Left colon (tissue), 2 donors: ENCODE measurements at places on chromosomes 16 and 17. TPM values are rescaled to one million over a fixed set of nuclear protein-coding genes. Genes with fewer than 3 reads are reported as not detected.

DNA sequence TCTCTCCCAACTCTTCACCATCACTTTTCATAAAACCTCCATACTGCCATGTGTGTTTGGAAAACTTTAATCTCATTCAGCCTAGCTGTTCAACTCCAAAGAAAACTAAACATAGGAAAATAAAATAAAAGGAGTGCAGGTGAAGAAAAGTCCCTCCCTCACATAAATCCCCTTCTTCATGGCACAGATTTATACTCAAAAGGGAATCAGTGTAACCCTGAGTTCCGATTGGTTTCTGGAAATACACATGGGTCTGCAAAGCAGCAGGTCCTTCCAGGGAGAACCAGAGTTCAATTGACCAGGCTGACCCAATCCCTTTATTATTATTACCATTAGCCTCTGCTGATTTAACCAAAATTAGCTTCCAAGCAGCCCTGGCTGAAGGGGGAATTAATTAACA lies 8.9 kb upstream of the HOXB2 start:
- no peak for DNase-seq

- no peak for DNase-seq
Observed at GRCh38 chr17:47352848-47353247, 29.1 kb downstream of the EFCAB13 start.

DNA sequence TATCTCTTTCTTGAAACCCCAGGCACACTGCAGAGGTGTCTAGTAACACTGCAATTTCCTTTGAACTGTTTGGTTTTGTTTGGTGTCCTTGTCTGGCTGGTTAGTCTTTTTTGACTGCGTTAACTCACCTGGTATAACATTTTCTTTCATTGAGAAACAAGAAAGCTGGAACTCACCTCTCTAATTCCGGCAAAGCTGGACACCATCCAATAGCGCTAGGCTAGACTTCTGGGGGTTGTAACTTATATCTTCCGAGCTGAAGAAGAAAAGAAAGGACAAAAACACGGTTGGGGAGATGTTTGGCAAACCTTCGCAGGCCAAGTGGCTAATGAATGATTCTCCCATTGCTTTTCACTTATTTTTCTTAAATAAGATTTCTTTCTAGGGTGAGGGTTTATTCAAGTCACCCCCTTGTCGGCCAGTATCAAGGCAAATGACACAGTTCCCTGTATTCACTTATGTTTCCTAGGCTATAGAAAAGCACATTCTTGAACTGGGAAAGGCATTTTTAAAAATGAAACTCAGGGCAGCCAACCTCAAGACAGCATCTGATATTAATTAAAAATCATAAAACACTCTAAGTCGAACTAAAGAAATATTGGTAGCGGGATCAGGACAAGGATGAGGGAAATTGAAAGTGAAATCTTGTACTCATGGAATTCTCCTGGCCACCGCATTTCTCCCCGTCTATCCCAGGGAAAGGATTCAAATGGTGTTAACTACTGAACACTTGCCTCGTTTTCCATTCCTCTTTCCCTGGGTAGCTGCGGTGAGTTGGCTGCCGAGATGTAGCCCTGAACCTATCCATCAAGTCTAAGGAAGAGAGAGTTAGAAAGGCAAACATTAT lies 95.9 kb upstream of the ZFHX3 start:
- DNase-seq: no peak

GRCh38 chr17:74599023-74599399 lies 6.9 kb upstream of the CD300LD start:
- DNase-seq: no peak

DNA sequence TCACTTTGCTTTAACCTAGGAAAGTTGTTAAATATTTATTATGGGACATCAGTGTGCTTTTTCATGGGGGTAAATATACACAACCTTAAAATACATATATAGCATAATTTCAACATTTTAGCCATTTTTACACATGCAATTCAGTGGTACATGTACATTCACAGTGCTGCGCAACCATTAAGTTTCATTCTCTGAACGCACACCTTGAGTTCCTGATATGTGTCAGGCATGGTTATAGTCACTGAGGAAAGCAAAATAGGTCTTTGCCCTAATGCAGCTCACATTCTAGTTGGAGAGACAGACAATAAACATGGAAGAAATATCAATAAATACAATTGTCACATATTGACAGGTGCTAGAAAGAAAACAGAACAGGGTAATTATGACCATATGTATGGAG lies 12.8 kb upstream of the CNEP1R1 start:
- DNase-seq: no peak

DNA sequence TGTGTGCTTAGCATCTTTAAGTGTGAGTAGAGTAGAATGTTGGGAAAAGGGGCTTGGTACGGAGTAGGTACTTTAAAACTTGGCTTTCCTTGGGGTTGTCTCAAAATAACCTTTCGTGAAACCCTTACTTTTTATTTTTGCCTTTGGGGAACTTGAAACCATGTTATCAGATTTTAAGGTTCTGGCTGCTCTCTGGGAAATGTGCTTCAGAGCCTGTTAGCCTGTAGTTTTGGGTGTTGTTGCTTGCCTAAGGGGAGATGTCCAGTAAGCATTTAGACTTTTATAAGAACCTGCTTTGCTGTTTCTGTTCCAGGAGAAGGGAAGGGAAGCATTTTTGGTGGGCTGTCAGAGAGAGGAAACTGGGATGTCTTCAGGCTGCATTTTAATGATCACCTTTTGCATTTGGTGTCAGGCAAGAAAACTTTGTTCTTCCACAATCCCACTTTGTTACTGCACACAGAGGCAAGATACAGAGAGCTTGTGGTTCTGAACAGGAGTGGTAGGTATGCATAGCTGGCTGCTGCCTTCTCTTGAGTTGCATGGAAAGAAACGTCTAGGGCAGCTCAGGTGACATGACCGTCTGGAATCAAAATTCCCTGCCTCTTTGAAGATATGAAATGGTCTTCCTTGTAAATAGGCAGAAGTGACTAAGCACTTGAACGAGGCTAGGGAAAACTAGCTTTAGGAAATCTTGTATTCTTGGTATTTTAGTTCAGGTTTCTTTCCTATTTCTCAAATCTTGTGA lies 1.7 kb downstream of the RABEP1 start:
- no peak for DNase-seq

DNA sequence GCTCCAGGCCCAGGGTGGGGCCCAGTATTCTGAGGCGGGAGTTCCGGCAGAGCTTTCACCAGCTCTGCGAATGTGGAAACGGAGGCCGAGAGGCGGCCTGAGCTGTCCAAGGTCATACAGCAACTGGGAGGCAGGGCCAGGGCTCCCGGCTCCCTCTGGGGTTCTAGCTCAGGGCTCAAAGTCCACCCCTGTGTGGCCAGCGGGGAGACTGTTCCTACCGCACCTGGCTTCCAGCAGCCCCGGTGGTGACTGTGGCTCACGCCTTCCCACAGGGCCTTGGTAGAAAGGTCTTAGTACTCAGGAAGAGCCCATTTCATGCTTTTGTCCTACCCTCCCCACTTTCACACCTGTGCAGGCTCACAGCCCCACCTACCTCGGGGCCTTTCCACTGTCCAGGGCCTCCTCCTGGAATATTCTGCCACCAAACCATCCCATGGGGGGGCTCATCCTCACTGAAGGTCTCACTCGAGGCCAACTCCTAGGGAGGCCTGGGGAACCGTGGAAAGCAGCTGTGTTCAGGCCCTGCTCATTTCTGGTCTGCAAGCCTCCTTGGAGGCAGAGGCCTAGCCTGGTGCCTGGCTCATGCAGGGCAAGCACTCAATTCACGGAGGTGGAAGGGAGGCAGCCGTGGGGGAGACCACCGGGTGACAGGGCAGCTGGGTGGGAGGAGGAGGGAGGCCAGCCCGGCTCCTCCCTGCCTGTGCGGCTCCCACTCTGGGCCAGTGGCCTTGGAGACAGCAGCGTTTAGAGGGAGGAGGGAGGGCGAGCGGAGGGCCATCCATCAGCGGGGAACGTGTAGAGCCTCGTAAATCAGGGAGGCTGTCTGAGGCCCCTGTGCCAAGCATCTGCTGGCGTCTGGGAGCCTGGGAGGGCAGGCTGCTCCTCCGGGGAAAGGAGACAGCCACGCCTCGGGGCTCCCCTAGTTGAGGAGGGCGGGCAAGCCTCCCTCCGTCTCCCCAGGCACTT lies 12.7 kb upstream of the DOC2B start:
- DNase-seq: no peak

GRCh38 chr16:71432906-71433305 lies 8.9 kb downstream of the TLE7 start:
- DNase-seq: no peak

GRCh38 chr16:82855471-82855870 lies 228.7 kb downstream of the CDH13 start:
- no peak for DNase-seq

- DNase-seq: peak; percentile 41
Observed at GRCh38 chr16:57186872-57187854, 1.0 kb downstream of the RSPRY1 start.

DNA sequence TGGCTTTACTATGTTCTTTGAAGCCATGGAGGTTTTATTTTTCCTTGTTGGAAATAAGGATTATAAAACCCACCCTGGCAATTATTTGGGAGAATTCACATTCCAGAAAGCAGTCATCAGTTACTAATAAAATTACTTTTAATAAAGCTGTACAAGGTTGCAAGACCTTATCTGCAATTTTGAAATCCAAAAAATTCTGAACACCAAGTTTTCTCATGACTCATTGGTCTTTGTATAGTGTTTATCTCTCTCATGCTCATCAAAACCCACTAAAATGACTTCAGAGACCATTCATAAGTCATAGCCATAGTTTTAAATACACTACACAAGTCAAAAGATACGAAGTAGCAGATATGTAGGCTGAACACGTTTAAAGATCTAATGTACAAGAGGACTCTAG lies 6.0 kb upstream of the KRT38 start:
- DNase-seq: no peak

DNA sequence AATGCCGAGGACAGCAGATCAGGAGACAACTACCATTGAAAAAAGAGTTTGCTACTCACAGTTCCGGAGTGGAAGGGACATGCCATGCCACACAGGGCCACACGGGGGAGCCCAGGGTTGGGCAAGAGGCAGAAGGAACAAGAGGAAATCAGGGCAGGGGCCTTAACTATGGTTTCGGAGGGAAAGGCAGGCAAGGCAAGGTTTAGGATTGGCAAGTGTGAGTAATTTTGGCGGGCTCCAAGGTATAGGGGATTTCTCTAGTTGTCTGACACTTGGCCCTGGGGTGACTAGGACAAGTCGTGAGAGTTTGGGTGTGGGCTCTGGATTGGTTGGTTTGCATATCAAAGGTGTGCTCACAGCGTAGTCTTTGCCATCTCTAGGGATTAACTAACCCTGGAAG lies 27.0 kb upstream of the NTN1 start:
- DNase-seq: peak; percentile 62

GRCh38 chr17:55734128-55734781 lies 11.6 kb upstream of the TMEM100 start:
- no peak for DNase-seq

DNA sequence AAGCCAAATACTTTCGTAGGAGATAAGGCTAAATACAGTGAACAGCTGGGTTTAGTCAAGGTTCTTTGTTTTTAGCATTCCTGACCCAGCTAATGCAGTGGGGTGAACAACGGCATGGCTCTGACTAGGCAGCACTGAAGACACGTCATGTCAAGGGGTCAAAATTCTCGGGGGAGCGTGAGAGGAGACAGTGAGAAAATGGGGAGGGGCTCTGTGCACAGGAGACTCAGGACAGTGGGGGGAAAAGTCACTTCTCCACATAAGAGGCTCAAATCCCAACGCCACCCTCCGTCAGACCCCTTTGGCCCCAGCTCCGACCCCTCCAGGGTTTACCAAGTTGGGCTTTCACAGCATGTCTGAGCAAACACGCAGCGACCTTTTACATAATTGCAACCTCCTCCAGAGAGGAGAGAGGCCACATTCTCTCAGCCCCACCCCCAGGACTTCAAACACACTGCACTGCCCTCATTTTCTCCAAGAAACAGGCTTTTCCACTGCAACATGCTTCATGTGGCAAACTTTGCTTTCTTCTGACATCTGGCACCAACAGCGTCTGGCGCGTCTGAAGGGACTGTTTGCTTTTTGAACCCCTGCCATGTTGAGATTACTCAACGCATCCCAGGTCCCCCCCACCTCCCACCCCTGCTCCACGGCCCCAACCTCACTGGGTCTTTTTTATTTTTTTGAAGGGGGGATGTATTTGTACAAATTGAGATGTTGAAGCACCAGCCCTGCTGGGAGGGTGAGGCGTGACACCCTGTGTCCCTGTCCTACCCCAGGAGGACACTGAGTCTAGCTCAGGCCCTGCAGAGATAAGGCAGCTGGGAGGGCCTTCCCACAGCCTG lies 30.0 kb downstream of the AXIN2 start:
- no peak for DNase-seq

DNA sequence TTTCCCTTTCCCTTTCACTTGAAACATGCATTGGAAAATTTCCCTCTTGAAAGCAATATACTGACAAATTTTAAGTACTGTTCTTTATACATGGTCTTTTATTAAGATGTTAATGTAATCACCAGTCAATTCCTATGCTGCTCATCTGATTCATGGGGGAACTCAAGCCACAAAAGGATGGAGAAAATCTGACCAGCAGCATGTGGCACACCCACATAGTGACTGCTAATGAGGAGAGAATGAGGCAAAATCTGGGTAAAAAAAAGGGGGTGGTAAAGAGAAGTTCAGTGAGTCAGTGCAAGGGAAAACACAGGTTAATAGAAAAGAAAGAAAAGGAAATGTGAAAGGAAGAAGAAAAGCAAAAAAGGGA lies 11.3 kb downstream of the RFFL start:
- DNase-seq: no peak

GRCh38 chr17:16881239-16881924 lies 90.5 kb downstream of the TNFRSF13B start:
- no peak for DNase-seq

DNA sequence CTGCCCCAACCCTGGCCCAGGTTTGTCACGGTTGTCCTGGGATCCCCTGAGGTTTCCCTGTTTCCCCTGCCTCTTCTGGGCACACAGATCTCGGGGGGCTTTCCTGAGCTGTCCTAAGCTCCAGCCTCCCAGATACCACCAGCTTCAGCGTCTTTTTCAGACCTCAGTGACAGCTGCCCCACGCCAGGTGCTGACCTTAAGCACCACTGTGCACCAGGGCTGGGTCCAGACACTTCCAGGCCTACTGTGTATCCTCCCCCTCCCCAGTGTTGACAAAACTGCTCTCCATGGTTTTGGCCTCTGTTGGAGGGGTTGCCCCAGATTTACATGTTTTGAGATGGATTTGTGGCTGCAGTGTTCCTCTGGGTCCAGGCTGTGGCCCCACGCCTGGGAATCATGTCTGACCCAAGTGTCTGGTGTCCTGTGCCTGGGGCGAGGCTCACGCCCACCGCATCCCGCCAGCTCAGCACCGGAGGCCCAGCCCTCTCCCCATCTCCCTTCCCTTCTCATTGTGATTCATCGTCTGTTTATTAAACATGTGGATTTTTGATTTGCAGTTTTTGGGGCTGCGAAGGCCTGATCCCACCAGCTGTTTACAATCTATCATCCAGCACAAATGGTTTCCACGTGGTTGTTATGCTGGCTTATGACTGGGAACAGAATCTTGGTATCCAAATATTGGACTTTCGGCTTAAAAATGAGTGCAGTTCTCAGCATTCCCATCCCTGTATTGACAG lies 82.1 kb downstream of the METRNL start:
- no peak for DNase-seq

- DNase-seq: no peak
Observed at GRCh38 chr16:19524616-19525384, 1.1 kb downstream of the CCP110 start.

Gene KRTAP2-3
- total RNA-seq: not detected

Gene BFAR
- 65.9 TPM for total RNA-seq

Gene MYH8
- total RNA-seq: not detected

Gene TMUB2
- 44.8 TPM for total RNA-seq

Gene CCL8
- total RNA-seq: not detected

Gene PKMYT1
- total RNA-seq: 12.6 TPM

Gene PIPOX
- total RNA-seq: 2.2 TPM

Gene RAB26
- 27.2 TPM for total RNA-seq

Gene MILR1
- total RNA-seq: 0.82 TPM

Gene NPIPB9
- 3.0 TPM for total RNA-seq

Gene PYY
- 79.7 TPM for total RNA-seq

Gene MFAP4
- total RNA-seq: 12.9 TPM

Gene CES3
- total RNA-seq: 203 TPM
